Breast epithelium (tissue), 4 donors: ENCODE measurements at places on chromosomes 6 and 20. TPM values are rescaled to one million over a fixed set of nuclear protein-coding genes. Genes with fewer than 3 reads are reported as not detected.

GRCh38 chr6:128827675-128828464 lies 55.1 kb upstream of the LAMA2 start:
- H3K4me3 ChIP-seq, result no peak overlapping the region
- no peaks in the 10 kb centered on the region for H3K36me3 ChIP-seq
- H3K27ac ChIP-seq, result no peak overlapping the region
- no peak for DNase-seq
- H3K27me3 ChIP-seq, result no peaks in the 10 kb centered on the region
- H3K4me1 ChIP-seq, result no peaks in the 10 kb centered on the region

MUC22 gene
- total RNA-seq, result not detected

- no peaks in the 10 kb centered on the region for H3K4me1 ChIP-seq
- no peak for DNase-seq
- H3K27ac ChIP-seq, result no peak overlapping the region
- no peaks in the 10 kb centered on the region for H3K36me3 ChIP-seq
- no peak overlapping the region for H3K4me3 ChIP-seq
- H3K27me3 ChIP-seq, result no peaks in the 10 kb centered on the region
Measured at GRCh38 chr6:42374018-42374669, 77.6 kb downstream of the TRERF1 start.

DNA sequence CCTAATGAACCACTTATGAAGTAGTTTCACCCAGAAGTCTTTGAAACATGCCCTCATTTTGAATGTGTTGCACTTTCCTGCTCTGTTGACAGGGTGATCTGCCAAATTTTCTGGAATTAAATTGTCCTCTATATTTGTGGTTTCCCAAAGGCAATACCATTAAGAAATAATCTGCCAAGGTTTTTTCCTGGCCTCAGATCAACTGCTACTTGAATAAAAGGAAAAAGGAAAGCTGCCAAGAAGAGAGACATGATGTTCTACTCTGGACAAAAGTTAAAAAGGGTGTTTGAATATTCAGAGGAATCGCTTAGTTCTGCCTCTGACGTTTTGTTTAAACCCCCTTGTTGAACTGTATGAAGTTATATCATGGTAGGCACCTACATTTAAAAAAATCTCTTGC lies 37.4 kb upstream of the ARMH2 start:
- no peak for DNase-seq
- H3K4me1 ChIP-seq, result no peaks in the 10 kb centered on the region
- no peaks in the 10 kb centered on the region for H3K36me3 ChIP-seq
- H3K27me3 ChIP-seq, result no peaks in the 10 kb centered on the region
- peak overlapping the region; percentile 89 for H3K27ac ChIP-seq
- no peak overlapping the region for H3K4me3 ChIP-seq

OGFRL1 gene
- 56.0 TPM for total RNA-seq

DNA sequence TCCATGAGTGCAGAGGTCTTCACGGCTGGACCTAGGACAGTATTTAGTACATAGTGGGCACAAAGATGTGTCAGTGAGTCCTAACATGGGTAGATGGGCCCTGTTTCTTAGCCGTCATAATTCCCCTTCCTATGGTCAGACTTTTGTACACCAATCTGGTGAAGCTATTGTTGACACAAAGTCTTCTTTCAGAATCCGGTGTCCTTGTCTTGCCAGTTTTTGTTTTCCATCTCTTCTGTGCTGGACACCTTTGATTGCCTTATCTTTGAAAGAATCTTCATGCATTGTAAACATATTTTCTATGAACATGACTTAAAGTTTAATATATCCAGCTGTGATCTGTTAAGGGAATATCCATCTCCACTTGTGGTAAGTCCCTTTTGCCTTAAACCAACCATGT lies 4.5 kb downstream of the LRRC1 start:
- no peaks in the 10 kb centered on the region for H3K36me3 ChIP-seq
- H3K27ac ChIP-seq, result no peak overlapping the region
- H3K27me3 ChIP-seq, result no peaks in the 10 kb centered on the region
- peaks cover 8% of the 10 kb centered on the region for H3K4me1 ChIP-seq
- DNase-seq, result no peak
